ENCODE measurements at places on chromosomes 7 and 10.

GRCh38 chr7:68393051-68393450, 1205.2 kb upstream of the AUTS2 start:
- no peak for DNase-seq

GRCh38 chr10:52855546-52856325, 83.2 kb upstream of the MBL2 start:
- no peak for DNase-seq

- DNase-seq, result no peak
These were observed 8.4 kb upstream of the CH25H start for GRCh38 chr10:89215511-89215910.

DNA sequence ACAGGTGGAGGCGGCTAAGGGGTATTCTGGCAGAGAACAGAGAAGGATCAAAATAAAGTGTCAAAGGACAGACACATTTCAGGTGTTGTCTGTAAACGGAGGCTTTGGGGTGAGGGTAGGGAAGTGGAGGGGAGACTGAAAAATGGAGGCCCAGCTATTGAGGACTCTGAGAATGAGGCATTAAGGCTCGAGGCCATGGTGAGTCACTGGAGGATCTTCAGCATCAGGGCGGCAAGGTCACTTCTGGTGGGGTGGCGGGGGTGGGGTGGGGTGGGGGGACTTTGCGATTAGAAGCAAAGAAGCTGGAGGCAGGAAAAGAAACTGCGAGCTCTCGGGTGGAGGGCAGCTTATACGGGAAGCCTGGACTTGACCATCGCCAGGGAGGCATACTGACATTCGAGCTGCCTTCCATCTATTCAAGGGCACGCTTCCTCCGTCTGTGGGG, 58.4 kb upstream of the PCGF5 start:
- DNase-seq, result no peak

- no peak for DNase-seq
These were observed 24.7 kb downstream of the VIPR2 start for GRCh38 chr7:159119851-159120539.

DNA sequence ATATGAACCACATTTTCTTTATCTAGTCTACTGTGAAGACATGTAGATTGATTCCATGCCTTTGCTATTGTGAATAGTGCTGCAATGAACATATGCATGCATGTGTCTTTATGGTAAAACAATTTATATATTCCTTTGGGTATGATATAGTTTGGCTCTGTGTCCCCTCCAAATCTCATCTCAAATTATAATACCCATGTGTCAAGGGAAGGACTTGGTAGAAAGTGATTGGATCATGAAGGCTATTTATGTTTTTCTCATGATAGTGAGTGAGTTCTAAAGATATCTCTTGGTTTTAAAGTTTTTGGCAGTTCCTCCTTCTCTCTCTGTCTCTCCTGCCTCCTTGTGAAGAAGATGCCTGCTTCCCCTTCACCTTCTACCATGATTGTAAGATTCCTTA, 248.7 kb downstream of the GPR37 start:
- DNase-seq, result no peak

DNA sequence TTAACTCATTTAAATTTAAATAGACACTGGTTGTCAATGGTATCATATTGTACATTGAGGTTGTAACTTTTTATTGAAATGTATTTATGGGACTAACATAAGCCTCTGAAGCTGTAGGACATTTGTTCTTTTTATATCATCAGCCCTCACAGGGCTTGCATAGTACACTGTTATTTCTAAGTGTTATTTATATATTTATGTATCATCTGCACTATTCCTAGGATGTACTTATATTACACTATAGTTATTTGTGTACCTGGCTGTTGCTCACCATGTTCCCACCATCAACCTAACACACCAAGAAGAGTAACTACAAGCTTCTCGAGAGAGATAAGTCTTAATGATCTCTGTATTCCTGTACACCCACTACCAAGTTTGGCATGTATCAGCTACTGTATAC, 224.7 kb downstream of the PPP1R3A start:
- no peak for DNase-seq

Data from activated CD8-positive, alpha-beta memory T cell treated with anti-CD3 and anti-CD28 coated beads, Interleukin-2, amount 50 U/mL, for 48 hours (primary cell).